ENCODE measurements at places on chromosomes 6 and 20.

- no peak for DNase-seq
Observed at GRCh38 chr6:165404296-165404695, 94.9 kb upstream of the C6orf118 start.

- no peak for DNase-seq
Observed at GRCh38 chr6:117264369-117264691, 1.0 kb upstream of the VGLL2 start.

GRCh38 chr6:78666764-78667163 is 200.6 kb upstream of the IRAK1BP1 start:
- DNase-seq, result no peak

GRCh38 chr6:89302936-89303335 is 12.2 kb downstream of the GABRR2 start:
- DNase-seq, result no peak

DNA sequence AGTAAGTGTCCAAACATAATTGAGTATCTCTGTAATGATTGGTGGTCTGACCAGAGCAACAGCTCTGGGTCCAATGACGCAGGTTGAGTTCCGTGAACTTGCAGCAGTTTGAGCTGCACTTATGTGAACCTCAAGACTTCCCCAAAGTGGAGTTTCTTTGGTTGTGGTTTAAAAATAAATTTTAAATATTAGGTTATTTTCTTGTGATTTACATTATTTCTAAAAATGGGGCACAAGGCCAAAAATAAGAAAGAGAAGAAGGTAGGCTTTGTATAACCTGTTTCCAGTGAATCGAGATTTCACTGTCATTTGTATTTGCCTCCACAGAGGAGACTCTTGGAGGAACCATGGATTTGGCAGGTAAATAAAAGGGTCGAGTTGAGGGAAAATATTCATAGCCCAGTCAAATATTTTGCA is 166.4 kb upstream of the ZNF217 start:
- DNase-seq, result no peak

DNA sequence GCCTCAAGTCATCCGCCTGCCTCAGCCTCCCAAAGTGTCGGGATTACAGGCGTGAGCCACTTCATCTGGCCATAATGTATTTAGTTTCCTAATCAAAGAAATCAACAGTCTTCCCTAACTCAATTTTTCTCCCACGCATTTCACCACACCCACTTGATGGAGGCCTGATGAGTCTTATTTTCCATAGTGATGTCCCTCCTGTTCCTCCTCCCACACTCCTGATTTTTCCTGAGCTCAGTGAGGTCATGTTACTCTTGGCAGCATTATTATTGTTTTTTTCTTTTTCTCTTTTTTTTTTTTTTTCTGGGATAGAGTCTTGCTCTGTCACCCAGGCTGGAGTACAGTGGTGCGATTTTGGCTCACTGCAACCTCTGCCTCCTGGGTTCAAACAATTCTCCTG is 8.9 kb downstream of the ABRACL start:
- DNase-seq, result no peak

DNA sequence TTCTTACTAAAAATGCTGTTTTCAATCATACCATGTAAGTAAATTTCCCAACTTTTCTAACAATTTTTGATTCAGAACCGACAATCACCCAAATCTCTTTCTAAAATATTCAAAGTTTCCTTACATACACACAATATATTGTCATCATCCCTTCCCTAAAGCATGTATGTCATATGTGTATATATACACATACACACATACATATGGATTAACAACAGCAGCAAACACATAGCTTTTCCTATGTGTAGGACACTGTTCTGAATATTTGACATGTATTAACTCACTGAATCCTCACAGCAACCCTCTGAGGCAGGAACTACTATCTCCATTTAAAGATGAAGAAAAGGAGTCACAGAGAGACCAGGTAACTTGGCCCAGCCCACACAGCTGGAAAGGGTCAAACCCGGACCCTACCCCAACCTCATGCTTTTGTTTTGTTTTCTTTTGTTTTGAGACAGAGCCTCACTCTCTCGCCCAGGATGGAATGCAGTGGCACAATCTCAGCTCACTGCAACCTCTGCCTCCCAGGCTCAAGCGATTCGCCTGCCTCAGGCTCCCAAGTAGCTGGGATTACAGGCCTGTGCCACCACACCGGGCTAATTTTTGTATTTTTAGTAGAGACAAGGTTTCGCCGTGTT is 7.2 kb downstream of the FYN start:
- DNase-seq, result no peak

- no peak for DNase-seq
Observed at GRCh38 chr6:516213-516612, 124.7 kb downstream of the IRF4 start.

DNA sequence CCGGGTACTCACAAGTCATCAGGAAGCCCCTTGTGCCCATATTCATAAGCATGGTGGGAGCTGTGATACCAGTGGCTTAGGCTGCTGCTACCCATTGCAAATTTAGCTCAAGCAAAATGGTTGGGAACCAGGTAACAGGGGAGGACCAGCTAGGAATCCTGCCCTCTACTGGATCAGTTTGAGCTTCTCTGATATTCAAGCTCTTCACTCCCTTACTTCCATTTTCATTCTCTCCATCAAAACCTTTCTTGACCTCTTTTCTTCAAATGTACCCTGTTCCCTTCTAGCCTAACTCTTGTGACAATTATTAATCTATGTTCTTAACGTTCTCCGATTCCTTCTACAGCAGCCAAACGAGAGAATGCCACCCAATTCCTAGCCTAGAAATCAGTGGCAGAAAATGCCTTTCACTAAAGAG is 9.7 kb downstream of the NOL7 start:
- DNase-seq, result no peak

GRCh38 chr6:37731371-37731770 is 33.7 kb upstream of the MDGA1 start:
- DNase-seq, result no peak

- DNase-seq, result no peak
Observed at GRCh38 chr6:85062884-85063283, 298.5 kb upstream of the TBX18 start.

- DNase-seq, result no peak
Observed at GRCh38 chr6:99178168-99178567, 171.3 kb downstream of the FAXC start.

- peak; percentile 31 for DNase-seq
Observed at GRCh38 chr6:25297039-25297441, 17.9 kb downstream of the CARMIL1 start.

Data from left ventricle myocardium inferior (tissue), 1 donor.